Putamen (tissue), 1 donor: ENCODE measurements at places on chromosomes 4 and X.
A peak's percentile ranks its signal among the peaks of the same experiment; 100 is the strongest.

DNA sequence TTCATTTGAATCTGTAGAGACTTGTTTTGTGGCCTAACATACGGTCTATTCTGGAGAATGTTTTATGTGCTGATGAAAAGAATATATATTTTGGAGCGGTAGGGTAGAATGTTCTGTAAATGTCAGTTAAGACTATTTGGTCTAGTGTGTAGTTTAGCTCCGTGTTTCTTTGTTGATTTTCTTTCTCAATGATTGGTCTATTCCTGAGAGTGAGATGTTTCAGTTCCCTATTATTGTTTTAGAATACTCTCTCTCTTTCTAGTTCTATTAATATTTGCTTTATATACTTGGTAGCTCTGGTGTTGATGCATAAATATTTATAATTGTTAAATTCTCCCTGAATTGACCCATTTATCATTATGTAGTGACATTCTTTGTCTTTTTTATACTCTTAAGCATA is 236.5 kb downstream of the GLUD2 start:
- no peak for DNase-seq

DNA sequence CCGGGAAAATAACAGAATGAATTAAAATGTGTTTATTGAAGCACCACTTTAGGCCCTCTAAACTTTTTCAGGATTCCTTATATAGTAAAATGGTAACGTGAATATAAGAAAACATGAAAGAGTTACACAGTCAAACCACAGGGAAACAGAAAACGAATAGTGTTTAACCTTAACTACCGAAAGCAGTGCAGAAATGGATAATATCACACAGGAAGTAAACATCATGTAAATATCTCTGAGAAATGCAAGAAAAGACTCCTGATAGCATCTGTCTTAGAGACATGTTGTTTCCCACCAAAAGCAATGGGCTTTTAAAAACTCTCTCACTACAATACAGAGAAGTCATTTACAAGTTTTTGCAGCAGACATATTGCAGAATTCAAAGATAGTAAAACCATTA is 323.9 kb upstream of the CXXC4 start:
- no peak for DNase-seq

DNA sequence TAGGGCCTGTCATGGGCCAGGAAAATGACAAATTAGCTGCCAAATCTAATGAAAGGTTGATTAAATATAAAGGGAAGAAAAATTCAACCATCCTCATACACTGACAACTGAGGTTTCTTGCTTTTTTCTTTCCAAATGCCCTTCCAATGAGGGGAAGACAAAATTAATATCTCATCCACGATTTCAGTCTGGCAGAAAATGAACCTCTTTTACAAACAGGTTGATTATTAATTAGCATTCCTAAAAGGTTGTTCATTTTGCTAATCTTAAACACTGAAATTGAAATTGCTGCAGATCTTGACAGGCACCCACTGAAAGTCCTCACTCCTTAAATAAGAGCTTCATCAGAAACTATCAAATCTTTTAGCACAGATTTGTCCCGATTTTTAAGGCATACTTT is 45.5 kb downstream of the NPFFR2 start:
- DNase-seq: peak; percentile 28

DNA sequence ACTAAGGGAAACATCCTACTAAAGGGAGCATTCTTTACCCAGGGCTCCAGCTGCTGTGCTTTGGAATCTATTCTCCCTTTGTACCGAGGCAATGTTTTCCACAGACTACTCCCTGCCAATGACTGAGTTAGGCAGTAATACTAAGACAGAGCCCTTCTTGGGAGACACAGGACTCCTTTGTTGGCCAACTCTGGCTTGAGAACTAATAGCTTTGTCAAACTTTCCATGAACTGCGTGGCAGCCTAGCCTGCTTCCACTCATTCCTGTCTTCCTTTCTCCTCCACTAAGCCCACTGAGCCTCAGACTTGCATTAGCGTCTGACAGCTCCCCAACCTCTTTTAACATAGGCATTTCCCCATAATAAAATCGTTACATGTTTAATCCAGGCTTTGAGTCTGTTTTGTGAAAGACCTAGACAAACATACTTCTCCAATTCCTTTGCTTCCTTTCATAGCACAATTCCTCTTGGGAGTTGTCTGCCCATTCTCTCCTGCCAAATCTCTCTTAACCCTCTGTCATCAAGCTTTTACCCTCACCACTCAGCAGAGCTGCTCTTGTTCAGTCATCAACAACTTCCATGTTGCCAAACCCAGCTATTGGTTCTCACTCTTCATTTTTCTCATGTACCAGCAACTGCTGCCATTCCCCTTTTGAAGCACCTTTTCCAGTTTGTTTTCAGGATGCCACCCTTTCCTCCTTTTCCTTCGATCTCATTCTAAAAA is 300.3 kb upstream of the IGFBP7 start:
- DNase-seq: peak; percentile 88
